ENCODE measurements at places on chromosomes 11 and 22.

GRCh38 chr11:28674433-28675103, 566.4 kb downstream of the METTL15 start:
- DNase-seq = peak; percentile 97

DNA sequence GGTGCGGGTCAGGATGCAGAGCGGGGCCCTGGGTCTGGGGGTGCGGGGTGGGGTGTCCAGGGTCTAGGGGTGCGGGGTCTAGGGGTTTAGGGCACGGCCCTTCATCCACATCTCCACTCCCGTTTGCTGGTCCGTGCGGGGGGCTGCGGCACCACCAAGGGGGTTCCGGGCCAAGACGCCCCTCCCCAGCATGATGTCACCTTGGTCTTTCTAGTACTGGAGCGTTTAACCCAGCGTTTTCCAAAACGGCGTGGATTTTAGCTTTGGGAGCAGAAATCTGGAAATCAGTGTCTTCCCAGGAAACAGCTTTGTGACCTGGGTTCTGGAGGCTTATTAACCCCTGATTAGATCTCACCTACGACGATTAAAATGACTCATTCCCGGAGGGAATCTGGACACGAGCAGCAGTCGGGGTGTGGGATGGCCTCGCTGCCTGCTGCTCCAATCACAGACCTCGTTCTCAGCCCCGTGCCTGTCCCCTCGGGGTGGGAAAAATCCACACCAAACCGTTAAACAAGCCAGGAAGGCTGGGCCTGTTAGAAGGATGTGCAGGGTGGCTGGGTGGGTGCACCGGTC, 759 bp downstream of the AP2A2 start:
- peak; percentile 83 for DNase-seq

- no peak for DNase-seq
Measured at GRCh38 chr11:3085052-3085451, 27.8 kb upstream of the CARS1 start.

DNA sequence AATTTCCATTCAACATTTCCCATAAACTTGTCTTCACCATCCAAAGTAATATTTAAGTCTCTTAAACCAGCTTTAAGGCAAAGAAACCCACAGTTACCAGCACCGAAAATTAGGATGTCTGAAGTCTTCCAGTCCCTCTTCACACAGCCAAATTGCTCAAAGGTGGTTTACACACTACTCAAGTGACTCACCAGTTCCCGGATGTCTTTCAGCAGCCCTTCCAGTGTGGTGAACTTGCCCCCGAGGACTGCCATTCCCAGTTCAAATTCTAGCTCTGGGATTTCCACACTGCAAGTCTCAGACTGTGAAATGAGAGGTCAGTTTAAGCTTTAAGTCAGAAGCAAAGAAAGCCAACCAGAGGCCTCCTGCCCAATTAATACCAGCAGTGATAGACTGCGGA, 5.1 kb downstream of the ZPR1 start:
- peak; percentile 62 for DNase-seq

- no peak for DNase-seq
Measured at GRCh38 chr11:76824980-76825725, 35.6 kb upstream of the ACER3 start.

- DNase-seq = no peak
Measured at GRCh38 chr11:127259102-127259501, 258.5 kb upstream of the KIRREL3 start.

DNA sequence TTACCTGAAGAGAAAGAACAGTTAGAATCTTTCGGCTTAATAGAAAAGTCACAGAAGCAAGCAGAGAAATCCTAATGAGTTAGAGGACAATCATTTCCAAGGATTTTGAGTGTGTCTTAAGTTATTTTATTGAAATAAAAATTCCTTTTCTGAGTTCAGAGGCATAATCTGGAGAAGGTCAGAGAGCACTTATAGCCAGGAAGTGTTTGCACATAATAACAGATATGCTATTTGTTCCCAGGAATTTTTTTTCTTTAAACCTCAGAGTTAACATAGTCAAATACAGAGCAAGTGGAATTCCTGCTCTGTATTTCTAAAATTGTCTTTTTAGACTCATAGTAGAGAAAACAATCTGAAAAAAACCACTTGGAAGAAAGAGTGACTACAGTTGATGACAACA, 74.3 kb downstream of the SNX19 start:
- no peak for DNase-seq

GRCh38 chr11:118033443-118033842, 43.4 kb upstream of the TMPRSS4 start:
- DNase-seq = no peak

Data from fibroblast of villous mesenchyme (primary cell).